ENCODE measurements at places on chromosomes 4 and X.

DNA sequence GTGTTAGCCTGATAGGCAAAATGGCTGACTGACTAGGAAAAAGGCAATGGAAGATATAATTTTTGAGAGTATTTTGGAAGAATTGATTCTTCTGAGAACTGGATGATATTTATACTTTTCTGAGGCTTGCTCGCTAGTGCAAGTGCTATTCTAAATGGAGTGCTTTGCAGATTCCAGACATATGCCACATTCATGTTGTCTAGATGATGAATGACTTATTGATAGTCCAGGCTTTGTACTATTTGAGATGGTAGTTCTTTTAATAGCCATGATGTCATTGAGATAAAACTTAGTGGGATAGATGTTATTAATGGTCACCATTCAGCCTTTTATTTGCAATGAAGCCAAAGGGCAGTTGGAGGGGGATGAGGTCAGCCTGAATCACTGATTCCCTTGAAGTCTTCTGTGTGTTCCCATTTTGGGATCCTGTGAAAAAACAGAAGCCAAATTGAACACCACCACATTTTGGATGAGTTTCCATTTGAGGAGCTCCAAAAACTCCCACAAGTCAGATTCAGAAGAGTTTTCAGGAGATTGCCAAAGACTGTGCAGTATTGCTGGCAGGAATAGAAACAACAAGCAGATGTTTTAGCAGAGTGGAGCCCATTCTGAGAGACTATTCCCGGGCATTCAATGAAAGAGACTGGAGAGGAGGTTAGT lies 184.1 kb downstream of the IL1RAPL2 start:
- no peak for DNase-seq

- no peak for DNase-seq
Observed at GRCh38 chr4:20376070-20376469, 124.4 kb downstream of the SLIT2 start.

DNA sequence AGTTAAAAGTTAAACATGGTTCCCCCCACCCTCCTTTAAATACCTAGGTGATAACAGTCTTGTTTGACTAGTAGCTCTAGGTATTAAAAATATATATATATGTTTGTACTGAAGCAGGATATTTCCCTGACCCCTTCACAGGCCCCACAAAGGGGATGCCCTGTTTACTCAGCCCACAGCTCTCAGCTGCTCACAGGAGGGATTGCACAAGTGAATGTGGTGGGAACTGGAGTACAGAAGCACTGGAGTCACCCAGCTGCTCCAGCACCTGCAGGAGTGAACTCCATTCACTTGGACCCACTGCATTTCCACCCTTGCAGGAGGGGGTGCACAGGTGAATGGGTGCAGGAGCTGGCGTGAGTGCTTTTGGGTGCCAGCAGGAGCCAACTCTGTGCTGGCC lies 99.3 kb upstream of the TLR3 start:
- DNase-seq = no peak

- no peak for DNase-seq
Observed at GRCh38 chr4:71322425-71322824, 16.4 kb upstream of the SLC4A4 start.

GRCh38 chrX:107971636-107972035 lies 10.5 kb downstream of the TEX13B start:
- no peak for DNase-seq

DNA sequence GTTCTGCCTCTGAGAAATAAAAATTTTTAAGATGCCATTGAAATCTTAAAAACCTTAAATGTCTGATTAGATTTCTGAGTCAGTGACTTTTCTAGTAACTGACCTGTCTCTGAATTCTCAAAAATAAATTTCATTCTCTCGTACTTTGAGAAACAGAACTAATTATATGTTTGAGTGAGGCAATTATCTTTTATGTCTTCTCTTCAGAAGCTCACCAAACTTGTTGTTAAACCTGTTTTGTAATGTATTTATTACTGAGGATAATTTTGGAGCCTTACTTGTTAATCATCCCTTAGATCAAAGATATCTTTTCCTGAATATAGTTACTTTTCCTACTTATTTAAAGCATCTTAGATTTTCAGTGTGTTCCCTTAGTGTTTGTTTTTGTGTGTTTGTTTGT lies 64.5 kb upstream of the MMAA start:
- no peak for DNase-seq

GRCh38 chr4:24181005-24181404 lies 291.2 kb upstream of the PPARGC1A start:
- DNase-seq = no peak

GRCh38 chrX:127621780-127622179 lies 430.4 kb downstream of the ACTRT1 start:
- DNase-seq = no peak

DNA sequence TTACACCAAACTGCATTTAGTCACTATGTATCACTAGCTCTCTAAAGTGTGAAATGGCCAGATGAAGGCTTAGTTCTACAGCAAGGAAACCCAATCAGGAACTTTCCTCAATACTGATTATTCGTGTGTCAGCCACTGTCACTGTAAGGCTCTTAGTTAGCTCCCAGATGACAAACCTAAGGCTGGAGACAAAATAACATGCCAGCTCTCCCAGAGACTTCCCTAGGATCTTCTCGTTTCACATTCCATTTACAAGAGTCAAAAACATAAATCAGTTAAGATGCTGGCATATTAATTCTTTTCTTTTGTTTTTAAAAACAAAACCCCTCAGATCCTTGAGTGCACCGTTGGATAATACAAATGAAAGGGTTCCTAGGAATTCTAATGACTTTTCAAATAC lies 88.2 kb upstream of the TFDP3 start:
- no peak for DNase-seq

DNA sequence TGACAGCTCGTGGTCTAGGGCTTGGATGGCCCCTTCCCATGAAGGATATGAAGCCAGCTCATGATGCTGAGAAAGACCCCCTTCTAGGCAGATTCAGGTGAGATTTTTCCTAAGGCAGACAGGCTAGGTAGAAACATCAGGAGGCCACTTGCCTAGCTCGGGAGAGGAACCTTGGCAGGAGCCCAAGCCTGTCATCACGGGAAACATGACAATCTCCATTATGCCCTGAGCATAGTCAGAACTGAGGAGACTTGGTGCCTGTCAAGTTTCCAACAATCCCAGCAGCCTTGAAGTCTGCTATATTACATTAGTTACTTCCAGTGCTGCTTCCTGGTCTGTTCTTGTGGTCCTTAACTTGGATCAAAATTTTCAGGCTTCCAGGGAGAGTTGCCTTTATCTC lies 18.7 kb upstream of the WDR1 start:
- no peak for DNase-seq

- no peak for DNase-seq
Observed at GRCh38 chr4:85078016-85078415, 111.5 kb upstream of the WDFY3 start.

GRCh38 chr4:17516980-17517379 lies 2.0 kb downstream of the CLRN2 start:
- DNase-seq = no peak

GRCh38 chr4:168615294-168616065 lies 118.6 kb downstream of the PALLD start:
- DNase-seq = no peak

DNA sequence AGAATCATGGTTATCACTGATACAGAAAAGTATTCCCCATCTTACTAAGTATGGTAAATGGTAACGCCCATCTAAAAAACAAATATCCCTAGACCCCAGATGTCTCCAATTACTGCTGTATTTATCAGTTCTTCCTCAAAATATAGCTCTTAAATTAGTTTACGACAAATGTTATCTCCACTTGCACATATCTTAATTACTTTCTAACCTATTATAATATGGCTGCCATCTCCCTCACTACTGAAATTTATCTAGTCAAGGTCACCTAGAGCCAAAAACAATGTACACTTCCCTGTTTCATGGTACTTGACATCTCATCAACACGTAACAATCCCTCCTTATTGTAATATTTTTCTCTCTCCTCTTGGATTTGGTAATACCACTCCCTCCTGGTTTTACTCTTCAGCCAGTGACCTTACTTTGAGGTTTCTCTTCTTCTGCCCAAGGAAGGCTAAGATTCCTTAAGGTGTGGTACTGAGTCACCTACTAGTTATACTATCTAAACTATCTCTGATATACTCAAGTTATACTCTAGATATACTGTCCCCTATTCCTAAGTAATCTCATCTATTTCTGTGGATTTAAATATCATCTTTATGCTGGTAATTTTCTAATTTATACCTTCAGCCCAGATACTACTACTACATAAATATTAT lies 8.6 kb downstream of the LCORL start:
- DNase-seq = no peak

All from substantia nigra (tissue), 51 donors.